ENCODE measurements at places on chromosomes 16 and 17.

GRCh38 chr17:49223168-49223516, 7.4 kb downstream of the PHOSPHO1 start:
- no peak for DNase-seq

DNA sequence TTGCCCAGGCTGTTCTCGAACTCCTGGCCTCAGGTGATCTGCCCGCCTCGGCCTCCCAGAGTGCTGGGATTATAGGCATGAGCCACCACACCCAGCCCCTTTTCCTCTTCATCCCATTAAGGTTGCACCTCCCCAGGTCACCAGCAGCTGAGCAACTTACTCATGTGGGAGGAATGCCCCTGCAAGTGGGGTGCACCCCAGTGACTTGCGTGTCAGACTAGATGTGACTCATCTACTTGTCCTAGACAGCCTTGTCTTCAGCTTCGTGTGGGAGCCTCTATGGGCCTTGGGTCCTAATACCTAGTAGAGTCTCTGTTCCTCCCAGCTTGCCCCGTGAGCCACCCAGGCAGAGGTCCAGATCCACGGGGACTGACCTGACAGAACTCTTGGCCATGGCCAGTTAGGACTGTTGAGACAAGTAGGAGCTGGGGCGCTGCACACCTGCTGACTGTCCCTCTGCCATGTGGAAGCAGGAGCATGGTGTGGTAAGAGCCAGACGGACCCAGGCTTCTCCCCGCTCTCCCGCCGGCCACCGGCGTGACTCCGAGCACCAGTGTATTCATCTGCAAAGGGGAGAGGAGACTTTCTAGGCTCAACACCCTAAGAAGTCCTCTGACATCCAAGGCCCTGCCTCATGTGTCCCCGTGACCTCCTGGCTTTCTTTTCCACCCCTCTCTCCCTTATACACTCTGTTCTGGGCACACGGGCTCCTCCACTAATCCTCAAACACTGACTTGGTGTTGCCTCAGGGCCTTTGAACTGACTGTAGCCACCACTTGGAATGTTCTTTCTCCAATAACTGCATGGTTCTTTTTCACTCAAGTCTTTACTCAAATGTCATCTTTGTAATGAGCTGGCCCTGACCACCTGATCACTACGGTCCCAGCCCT, 11.6 kb upstream of the CBX4 start:
- DNase-seq, result peak; percentile 90

- DNase-seq, result no peak
Observed at GRCh38 chr16:5571446-5571845, 473.9 kb upstream of the EEF2KMT start.

DNA sequence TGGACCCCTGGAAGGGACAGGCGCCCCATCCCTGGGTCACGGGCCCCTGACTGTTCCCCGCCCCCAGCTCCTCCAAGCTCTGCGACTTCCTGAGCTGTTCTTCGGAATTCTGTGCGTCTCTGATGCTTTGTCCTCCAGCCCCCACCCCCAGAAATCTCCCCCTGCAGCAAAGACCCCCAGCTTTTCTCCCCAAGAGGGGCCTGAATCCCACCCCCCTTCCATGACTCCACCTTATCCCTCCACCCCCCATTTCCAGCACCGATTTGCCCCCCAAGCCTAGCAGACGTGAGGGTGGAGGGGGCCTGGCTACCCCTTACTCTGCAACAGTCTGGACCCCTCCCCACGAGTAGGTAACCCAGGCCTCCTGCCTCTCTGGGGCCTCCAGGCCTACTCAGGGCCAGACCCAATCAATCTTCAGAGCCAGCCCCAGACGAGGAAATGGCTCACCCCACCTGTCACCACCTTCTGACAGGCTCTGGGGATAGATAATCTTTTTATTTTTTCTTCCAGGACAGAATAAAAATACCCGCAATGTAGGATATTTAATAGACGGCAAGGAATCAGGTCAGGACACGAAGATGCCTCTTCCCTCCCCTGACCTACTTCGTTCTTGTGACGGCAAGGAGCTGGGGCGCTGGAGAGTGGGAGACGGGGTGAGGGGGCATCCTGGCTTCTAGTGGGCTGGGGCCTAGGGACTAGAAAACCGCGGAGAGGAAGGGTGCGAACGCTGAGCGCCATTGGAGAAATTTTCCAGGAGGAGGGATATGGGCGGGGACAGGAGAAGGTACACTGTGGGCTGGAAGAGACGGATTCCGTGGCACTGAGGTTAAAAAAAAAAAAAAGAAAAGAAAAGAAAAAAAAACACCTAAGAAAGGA, 744 bp upstream of the PLXDC1 start:
- DNase-seq, result no peak

DNA sequence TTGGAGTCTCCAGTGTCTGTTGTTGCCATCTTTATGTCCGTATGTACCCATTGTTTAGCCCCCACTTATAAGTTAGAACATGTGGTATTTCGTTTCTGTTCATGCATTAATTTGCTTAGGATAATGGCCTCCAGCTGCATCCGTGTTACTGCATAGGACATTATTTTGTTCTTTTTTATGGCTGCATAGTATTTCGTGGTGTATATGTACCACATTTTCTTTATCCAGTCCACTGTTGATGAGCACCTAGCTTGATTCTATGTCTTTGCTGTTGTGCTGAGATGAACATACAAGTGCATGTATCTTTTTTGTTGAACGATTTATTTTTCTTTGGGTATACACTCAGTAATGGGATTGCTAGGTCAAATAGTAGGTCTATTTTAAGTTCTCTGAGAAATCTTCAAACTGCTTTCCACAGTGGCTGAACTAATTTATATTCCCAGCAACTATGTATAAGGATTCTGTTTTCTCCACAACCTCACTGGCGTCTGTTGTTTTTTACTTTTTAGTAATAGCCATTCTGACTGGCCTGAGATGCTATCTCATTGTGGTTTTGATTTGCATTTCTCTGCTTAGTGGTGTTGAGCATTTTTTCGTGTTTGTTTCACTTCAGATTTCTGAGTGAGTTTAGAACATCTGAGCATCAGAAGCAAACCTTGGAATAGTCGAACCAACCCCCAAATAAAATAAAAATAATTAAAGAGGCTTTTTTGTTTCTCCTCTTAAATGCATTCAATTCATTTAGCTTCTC, 304.7 kb downstream of the ZFHX3 start:
- DNase-seq, result no peak

GRCh38 chr17:33776903-33777302, 478.2 kb upstream of the CCL2 start:
- no peak for DNase-seq

DNA sequence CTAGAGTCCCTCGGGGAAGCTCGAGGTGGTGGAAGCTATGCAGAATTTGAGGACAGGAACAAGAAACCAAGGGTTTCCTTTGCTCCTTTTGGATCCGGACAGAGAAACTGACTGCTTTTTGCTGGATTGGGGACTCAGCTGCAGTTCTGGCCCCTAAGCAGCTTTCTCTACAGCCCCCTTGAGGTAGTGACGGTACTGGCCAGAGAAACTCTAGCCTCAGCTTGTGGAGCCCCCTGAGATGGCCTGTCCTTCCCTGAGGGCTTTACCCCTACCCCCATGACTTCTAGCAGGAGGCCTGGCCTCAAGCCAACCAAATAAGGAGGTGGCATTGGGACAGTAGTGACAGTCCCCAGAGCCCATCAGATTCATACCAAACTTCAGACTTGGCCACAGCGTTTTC, 118.1 kb downstream of the IRX5 start:
- no peak for DNase-seq

GRCh38 chr17:73924909-73925186, 278.6 kb upstream of the RPL38 start:
- no peak for DNase-seq

DNA sequence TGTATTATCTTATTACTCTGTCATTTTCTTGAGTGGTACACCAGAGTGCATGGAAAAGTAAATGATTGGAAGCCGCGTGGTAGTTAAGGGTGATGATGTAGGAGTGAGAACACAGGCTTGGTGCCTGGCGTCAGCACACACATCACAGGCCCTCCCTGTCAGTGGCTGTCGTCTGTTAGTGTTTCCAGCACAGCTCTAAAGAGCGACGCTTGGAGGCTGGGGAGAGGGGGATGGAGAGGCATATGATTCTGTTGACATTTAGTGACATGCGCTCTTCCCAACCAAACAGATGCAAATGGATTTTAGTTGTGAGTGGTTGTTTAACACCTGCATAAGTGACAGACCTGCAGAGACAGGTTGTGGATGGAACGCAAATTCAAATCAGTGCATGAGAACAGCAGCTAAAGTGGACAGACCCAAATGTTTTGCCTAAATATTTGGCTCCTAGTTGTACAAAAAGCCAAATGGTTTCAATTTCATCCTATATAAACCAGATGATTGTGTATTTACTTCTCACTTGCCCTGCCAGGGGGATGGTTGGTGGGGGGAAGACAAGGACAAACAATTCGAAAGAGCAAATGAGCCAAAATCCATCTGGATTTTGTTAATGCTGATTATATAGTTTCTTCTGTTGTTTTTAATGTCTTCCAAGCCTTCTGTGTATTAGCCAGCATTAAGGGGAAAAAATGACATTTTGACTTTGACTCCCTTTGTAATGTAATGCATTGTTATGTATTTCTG, 222.3 kb downstream of the WWOX start:
- no peak for DNase-seq

GRCh38 chr17:76554131-76554530, 14.3 kb downstream of the PRCD start:
- no peak for DNase-seq

- DNase-seq, result peak; percentile 10
Observed at GRCh38 chr17:10311131-10311530, 61.7 kb downstream of the MYH13 start.

DNA sequence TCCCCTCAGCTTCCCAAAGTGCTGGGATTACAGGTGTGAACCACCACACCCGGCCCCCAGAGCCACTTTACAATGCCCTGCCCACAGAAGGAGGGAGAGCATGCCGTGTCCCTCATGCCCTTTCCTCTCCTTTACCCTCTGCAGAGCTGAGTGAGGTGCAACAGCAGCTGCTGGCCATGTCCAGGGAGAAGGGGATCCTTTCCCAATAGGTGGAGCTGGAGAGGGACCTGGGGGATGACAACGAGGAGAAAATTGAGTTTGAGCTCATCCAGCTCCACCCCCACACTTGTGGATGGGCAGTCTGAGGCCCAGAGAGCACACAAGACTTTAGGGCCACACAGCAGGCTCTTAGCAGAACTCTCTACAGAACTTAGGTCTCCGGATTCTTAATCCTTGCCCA, 7.9 kb upstream of the GSDMA start:
- no peak for DNase-seq

DNA sequence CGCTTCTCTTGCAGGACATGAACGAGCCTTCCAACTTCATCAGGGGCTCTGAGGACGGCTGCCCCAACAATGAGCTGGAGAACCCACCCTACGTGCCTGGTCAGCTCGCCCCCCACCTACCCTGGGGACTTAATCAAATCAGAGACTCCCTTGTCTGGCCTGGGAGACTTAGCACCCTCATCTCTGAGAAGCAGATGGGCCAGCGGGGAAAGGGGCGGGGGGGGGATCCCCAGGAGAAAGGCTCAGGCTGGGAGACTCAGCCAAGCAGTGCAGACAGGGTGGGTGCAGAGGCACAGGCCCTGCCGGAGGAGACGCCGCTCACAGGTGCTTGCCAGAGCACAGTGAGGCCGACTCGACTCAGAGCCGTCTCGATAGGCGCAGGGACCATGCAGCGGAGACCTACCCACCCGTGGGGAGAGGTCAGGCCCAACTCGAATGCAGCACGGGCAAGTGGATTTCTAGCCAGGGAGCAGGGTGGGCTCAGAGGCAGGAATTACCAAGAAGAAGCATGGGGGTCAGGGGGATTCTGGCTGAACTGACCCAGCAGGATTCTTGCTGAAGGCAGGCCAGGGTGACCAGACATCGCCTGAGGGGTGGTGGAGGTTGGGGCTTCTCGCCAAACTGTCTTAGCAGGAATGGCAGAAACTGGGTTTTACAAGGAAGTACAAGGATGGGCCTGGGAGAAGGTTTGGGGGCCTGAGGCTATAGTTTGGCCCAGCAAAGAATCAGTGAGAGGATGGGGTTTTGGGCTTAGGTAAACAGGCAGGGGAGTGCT, 9.7 kb downstream of the GAA start:
- DNase-seq, result no peak

GRCh38 chr16:67388591-67388990, 4.7 kb downstream of the TPPP3 start:
- DNase-seq, result no peak

GRCh38 chr17:37485938-37486570, 3.6 kb upstream of the DUSP14 start:
- peak; percentile 26 for DNase-seq

Measured in GM23248 (cell line).